ENCODE measurements at places on chromosomes 7 and 10.

- no peak for DNase-seq
These were observed 154.3 kb downstream of the ELAPOR2 start for GRCh38 chr7:86904949-86905834.

DNA sequence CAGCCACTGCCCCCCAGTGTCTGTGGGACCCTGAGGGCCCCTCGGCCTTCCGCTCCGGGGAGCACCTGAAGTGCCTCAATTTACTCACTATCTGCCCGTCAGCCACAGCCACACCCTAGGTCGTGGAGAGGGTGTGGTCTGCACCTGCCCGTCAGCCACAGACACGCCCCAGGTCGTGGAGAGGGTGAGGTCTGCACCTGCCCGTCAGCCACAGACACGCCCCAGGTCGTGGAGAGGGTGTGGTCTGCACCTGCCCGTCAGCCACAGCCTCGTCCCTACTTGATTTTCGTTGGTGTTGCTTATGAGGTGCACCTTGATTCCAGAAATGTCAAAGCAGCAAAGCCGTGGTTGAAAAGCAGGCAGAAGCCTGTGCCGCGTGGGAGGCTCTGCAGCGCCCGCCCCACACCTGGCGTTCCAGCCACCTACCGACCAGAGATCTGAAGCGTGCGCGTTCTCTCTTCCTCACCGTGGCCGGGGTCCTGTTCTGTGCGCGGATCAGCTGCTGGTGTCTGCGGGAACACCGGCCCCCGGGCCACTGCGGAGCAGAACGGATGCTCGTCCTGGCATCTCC is 101.6 kb downstream of the DYNC2I1 start:
- DNase-seq: no peak

- DNase-seq: no peak
These were observed 64.0 kb downstream of the RASGEF1A start for GRCh38 chr10:43202657-43203447.

- no peak for DNase-seq
These were observed 66.7 kb downstream of the EMX2 start for GRCh38 chr10:117609095-117609795.

GRCh38 chr7:3537210-3537875 is 236.3 kb downstream of the SDK1 start:
- DNase-seq: no peak

- DNase-seq: no peak
These were observed 7.4 kb upstream of the GNA12 start for GRCh38 chr7:2851497-2851896.

DNA sequence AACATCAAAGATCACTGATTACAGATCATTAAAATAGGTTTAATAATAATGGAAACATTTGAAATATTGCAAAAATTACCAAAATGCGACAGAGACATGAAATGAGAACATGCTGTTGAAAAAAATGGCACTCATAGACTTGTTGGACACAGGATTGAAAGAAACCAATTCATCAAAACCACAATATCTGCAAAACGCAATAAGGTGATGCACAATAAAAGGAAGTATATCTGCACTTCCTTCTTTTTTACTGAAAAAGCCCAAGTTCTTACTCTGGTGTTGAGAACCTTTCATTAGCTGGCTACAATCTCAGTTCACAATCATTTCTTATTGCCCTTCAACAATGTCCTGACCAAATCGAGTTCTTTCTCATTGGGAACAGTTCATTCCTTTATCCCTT is 28.7 kb downstream of the TMEM106B start:
- no peak for DNase-seq

- DNase-seq: no peak
These were observed at the start of gene TARP for GRCh38 chr7:38273286-38273995. TSS of gene TARP (minus strand) at chr7:38273636.

DNA sequence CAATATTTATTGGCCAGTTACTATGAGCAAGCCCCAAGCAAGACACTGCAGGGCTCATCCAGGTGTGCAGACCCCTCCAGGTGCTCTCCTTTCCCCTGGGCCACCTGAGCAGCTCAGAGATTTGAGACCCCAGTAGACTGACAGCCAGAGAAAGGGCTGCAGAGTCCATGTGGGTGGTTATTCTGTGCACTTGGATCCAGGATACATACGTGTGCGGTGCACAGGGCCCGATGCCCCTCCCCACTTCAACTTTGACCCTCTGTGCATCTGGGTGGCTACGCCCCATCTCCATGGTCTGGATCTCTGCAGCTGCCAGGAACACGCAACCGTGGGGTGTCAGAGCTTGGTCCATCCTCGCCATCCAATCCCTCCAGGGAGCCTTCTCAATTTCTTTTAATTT is 72.9 kb downstream of the MKI67 start:
- DNase-seq: no peak

GRCh38 chr7:107206706-107207105 is 37.9 kb downstream of the HBP1 start:
- no peak for DNase-seq

GRCh38 chr10:124671486-124672075 is 72.6 kb downstream of the FAM53B start:
- no peak for DNase-seq

DNA sequence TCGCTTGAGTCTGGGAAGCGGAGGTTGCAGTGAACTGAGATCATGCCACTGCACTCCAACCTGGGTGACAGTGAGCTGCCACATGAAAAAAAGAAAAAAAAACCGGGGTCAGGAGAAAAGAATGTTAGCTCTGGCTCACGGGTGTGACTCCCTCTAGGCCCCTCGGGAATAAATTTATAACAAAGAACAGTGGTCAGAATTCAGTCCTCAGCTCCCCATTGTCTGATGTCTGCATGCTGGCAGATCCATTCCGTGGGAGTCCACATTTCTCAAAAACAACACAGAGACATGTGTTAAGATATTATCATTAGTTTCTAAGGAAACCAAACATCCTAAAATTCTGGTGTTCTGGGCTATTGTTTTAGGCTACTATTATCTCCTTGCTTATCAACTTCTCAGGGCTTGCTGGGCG is 90.6 kb downstream of the MARCHF5 start:
- DNase-seq: no peak

DNA sequence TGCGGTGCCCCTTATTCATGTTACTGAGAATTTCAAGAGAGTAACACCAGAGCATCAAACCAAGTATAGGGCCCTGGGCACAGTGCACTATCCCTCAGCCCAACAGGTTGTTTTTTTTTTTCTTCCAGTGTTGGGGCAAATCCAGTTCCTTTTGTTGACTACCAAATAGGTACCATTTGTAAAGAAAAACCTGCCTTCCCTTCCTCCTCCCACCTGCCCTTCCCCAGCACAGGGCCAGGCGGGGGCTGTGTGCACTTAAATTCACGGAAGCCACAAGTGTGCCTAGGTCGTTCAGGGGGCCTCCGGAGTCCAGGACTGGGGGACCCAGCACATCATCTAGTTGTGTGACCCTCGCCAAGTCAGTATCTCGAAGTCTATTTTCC is 595 bp upstream of the SFXN4 start:
- DNase-seq: no peak

DNA sequence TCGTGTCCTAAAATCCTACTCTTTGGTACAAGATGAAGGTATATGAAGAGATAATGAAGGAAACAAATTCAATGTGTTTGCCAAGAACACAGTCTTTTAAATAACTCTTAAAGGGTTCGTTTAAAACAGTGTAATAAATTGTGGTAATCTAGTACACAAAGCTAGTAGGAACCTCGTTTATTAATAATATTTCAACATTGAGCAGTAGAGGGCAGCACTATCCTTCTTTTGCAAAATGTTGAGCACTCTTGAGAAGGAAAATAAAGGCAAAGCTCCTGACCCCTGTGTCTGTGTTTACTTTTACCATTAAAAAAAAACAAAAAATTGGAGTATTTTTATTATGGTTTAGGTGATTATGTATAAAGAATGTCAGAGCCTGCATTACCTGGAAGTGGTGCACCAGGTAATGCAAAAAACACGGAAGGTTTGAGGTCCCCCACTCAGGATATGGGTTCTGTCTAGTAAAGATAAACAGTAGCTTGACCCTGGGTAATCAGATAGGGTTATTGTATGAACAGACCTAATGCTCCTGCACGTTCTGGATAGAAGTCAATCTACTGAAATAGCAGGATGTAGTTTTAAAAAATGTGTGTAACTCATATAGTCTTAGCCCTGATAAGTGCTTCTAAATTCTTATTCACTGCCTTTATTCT is 5.7 kb upstream of the GOT1 start:
- DNase-seq: no peak

- no peak for DNase-seq
These were observed 550 bp upstream of the CALU start for GRCh38 chr7:128738570-128739047.

Measured in activated naive CD4-positive, alpha-beta T cell (primary cell).